ENCODE measurements at places on chromosomes 6 and 20. TPM values are rescaled to one million over a fixed set of nuclear protein-coding genes. Genes with fewer than 3 reads are reported as not detected.

The SEMG1 gene
- not detected for total RNA-seq

The PRICKLE4 gene
- total RNA-seq = 0.28 TPM

The HFE gene
- 8.0 TPM for total RNA-seq

The TUBB1 gene
- not detected for total RNA-seq

The SLC17A1 gene
- total RNA-seq = not detected

The ETV7 gene
- 0.51 TPM for total RNA-seq

The TULP1 gene
- not detected for total RNA-seq

The ATXN1 gene
- total RNA-seq = 9.8 TPM

The FAM217A gene
- total RNA-seq = not detected

The TMC2 gene
- total RNA-seq = not detected

The PNPLA1 gene
- 0.23 TPM for total RNA-seq

The CAP2 gene
- 3.7 TPM for total RNA-seq

The RIPPLY2 gene
- not detected for total RNA-seq

The SNTA1 gene
- total RNA-seq = 5.6 TPM

The BMP6 gene
- 0.46 TPM for total RNA-seq

The UNC93A gene
- total RNA-seq = not detected

The ESF1 gene
- total RNA-seq = 9.2 TPM

The HLA-DOA gene
- 0.07 TPM for total RNA-seq

The LTA gene
- not detected for total RNA-seq

The RBBP8NL gene
- 4.2 TPM for total RNA-seq

The MTRF1L gene
- total RNA-seq = 7.6 TPM

The HDGFL1 gene
- not detected for total RNA-seq

The ZSCAN23 gene
- total RNA-seq = 1.4 TPM

The UBD gene
- total RNA-seq = not detected

The CTSZ gene
- 57.8 TPM for total RNA-seq

The LATS1 gene
- 7.4 TPM for total RNA-seq

The ADGRF5 gene
- total RNA-seq = under 0.01 TPM

The CDH26 gene
- total RNA-seq = 2.0 TPM

The LY6G6D gene
- not detected for total RNA-seq

The PHACTR1 gene
- total RNA-seq = not detected

The OSER1 gene
- 16.8 TPM for total RNA-seq

The ADGRB3 gene
- total RNA-seq = not detected

All from airway epithelial cell (primary cell).